Naive thymus-derived CD4-positive, alpha-beta T cell (primary cell): ENCODE measurements at places on chromosomes 12 and 14. TPM values are rescaled to one million over a fixed set of nuclear protein-coding genes. Genes with fewer than 3 reads are reported as not detected.

DNA sequence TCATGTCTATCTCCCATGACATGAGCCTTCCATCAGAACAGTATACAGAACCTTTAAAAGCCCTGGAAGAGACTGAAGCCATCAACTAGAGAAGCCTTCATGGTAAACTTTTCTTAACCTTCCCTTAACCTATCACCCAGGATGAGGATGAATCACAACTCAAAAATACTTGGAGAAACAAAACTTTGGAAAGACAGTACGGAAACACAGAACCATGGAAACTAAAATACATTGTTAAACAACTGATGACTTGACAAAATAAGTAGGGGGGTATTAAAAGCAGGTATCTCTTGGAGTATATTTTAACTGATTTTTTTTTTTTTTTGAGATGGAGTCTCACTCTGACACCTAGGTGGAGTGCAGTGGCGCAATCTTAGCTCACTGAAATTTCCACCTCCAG lies 8.7 kb downstream of the TM7SF3 start:
- H3K27me3 ChIP-seq: no peaks in the 10 kb centered on the region
- no peak overlapping the region for H3K4me3 ChIP-seq
- H3K36me3 ChIP-seq: no peaks in the 10 kb centered on the region
- no peak overlapping the region for H3K27ac ChIP-seq

DNA sequence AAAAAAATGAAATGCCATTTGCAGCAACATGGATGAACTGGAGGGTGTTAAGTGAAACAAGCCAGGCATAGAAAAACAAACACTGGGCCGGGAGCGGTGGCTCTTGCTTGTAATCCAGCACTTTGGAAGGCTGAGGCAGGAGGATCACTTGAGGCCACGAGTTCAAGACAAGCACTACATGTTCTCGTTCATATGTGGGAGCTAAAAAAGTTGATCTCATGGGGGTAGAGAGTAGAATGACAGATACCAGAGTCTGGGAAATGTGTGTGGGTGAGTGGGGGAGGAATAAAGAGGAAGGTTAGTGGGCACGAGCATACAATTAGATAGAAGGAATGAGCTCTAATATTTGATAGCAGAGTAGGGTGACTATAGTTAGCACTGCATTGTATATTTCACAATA lies 21.5 kb downstream of the CACNA2D4 start:
- no peak for DNase-seq
- H3K36me3 ChIP-seq: no peaks in the 10 kb centered on the region
- no peaks in the 10 kb centered on the region for H3K27me3 ChIP-seq
- H3K27ac ChIP-seq: no peak overlapping the region
- no peaks in the 10 kb centered on the region for H3K4me1 ChIP-seq

- H3K4me3 ChIP-seq: peak overlapping the region; percentile 38
- peak overlapping the region; percentile 74 for H3K27ac ChIP-seq
- peaks cover 56% of the 10 kb centered on the region for H3K4me1 ChIP-seq
- no peaks in the 10 kb centered on the region for H3K36me3 ChIP-seq
- DNase-seq: peak; percentile 77
- no peaks in the 10 kb centered on the region for H3K27me3 ChIP-seq
Observed at GRCh38 chr14:65846196-65846868, 433.8 kb downstream of the FUT8 start.

DNA sequence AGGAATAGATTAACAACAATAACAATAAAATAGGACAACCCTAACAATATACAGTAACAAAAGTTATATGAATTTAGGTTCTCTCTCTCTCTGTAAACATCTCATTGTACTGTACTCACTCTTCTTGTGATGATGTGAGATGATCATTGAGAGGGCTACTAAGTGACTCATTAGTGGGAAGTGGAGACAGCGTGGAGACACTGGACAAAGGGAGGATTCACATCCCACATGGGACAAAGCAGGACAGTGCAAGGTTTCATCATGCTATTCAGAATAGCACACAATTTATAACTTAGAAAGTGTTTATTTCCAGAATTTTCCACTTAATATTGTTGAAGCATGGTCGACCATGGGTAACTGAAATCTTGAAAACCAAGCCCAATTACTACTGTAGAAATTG lies 26.0 kb upstream of the SPATA7 start:
- no peaks in the 10 kb centered on the region for H3K36me3 ChIP-seq
- no peak for DNase-seq
- H3K4me3 ChIP-seq: no peak overlapping the region
- no peaks in the 10 kb centered on the region for H3K4me1 ChIP-seq

GRCh38 chr12:64687816-64688215 lies 71.4 kb downstream of the GNS start:
- peaks cover 15% of the 10 kb centered on the region for H3K36me3 ChIP-seq
- peaks cover 81% of the 10 kb centered on the region for H3K4me1 ChIP-seq
- DNase-seq: no peak
- H3K4me3 ChIP-seq: peak overlapping the region; percentile 7

GRCh38 chr12:132669166-132669879 lies 17.8 kb downstream of the POLE start:
- no peaks in the 10 kb centered on the region for H3K27me3 ChIP-seq
- H3K36me3 ChIP-seq: no peaks in the 10 kb centered on the region

DNA sequence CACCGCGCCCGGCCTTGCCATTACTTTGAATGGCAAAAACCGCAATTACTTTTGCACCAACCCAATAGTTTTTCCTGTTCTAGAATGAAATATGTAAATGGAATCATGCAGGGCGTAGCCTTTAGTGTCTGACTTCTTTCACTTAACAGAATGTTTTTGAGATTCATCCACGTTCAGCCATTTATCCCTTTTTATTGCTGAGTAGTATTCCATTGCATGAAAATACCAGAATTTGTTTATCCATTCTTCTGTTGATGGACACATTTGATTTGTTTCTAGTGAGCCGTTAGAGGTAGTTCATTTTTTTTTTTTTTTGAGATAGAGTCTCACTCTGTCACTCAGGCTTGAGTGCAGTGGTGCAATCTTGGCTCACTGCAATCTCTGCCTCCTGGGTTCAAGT lies 90.6 kb downstream of the SLC25A47 start:
- no peak for DNase-seq
- no peaks in the 10 kb centered on the region for H3K4me1 ChIP-seq
- H3K4me3 ChIP-seq: no peak overlapping the region
- no peaks in the 10 kb centered on the region for H3K27me3 ChIP-seq
- no peaks in the 10 kb centered on the region for H3K36me3 ChIP-seq

- no peak for DNase-seq
- H3K4me1 ChIP-seq: peaks cover 23% of the 10 kb centered on the region
- H3K36me3 ChIP-seq: no peaks in the 10 kb centered on the region
- peak overlapping the region; percentile 73 for H3K4me3 ChIP-seq
- H3K27me3 ChIP-seq: no peaks in the 10 kb centered on the region
- peak overlapping the region; percentile 80 for H3K27ac ChIP-seq
Observed at GRCh38 chr14:54440476-54440872, 700 bp downstream of the CNIH1 start.

- no peak for DNase-seq
- H3K4me3 ChIP-seq: no peak overlapping the region
- no peaks in the 10 kb centered on the region for H3K4me1 ChIP-seq
Observed at GRCh38 chr14:101234999-101235334, 326.3 kb upstream of the DIO3 start.

GRCh38 chr12:33514893-33515292 lies 75.3 kb upstream of the SYT10 start:
- no peak for DNase-seq
- no peak overlapping the region for H3K27ac ChIP-seq
- H3K36me3 ChIP-seq: no peaks in the 10 kb centered on the region
- H3K27me3 ChIP-seq: no peaks in the 10 kb centered on the region
- H3K4me1 ChIP-seq: no peaks in the 10 kb centered on the region

- no peak for DNase-seq
- H3K27me3 ChIP-seq: no peaks in the 10 kb centered on the region
- no peak overlapping the region for H3K4me3 ChIP-seq
- H3K4me1 ChIP-seq: no peaks in the 10 kb centered on the region
- H3K36me3 ChIP-seq: no peaks in the 10 kb centered on the region
Observed at GRCh38 chr12:5036031-5036430, 7.6 kb upstream of the KCNA5 start.

Gene PPFIA2
- not detected for polyA plus RNA-seq

Gene MAPK1IP1L
- 63.1 TPM for polyA plus RNA-seq

Gene CCDC177
- not detected for polyA plus RNA-seq

Gene PKP2
- 2.0 TPM for polyA plus RNA-seq

Gene KLHL33
- polyA plus RNA-seq: not detected
